ENCODE measurements at places on chromosomes 7 and 10.
A peak's percentile ranks its signal among the peaks of the same experiment; 100 is the strongest.

GRCh38 chr10:43395571-43396060 lies 13.4 kb downstream of the HNRNPF start:
- DNase-seq: peak; percentile 75

GRCh38 chr7:112362053-112362650 lies 88.1 kb upstream of the IFRD1 start:
- DNase-seq: no peak

GRCh38 chr7:44508328-44509030 lies 18.0 kb upstream of the NUDCD3 start:
- DNase-seq: no peak

- no peak for DNase-seq
Observed at GRCh38 chr7:138510003-138510402, 49.9 kb downstream of the TRIM24 start.

- DNase-seq: no peak
Observed at GRCh38 chr7:21768279-21768678, 177.4 kb downstream of the CDCA7L start.

Measured in activated CD8-positive, alpha-beta memory T cell treated with anti-CD3 and anti-CD28 coated beads for 24 hours (primary cell).